NCI-H2081 (cell line): ENCODE measurements at places on chromosomes 3 and 15.
A peak's percentile ranks its signal among the peaks of the same experiment; 100 is the strongest.

DNA sequence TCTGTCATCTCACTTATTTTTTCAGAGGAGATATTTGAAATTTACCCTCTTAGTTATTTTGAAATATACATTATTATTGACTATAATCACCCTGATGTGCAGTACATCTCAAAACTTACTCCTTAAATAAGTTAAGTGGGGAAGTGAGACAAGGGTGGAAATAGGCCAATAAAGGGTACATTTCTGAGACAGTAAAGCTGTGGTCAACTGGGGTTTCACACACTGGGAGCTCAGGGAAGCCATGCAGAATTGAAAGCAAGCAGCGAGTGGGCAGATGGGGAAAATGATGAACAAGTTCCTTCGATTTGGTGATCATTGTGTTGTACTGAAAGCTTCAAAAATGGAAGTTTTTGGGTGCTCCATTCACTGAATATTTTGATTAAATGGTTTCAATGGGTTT is 21.6 kb upstream of the MOBP start:
- no peak for DNase-seq

- no peak for DNase-seq
These were observed 55.4 kb downstream of the B3GALNT1 start for GRCh38 chr3:161049683-161050248.

DNA sequence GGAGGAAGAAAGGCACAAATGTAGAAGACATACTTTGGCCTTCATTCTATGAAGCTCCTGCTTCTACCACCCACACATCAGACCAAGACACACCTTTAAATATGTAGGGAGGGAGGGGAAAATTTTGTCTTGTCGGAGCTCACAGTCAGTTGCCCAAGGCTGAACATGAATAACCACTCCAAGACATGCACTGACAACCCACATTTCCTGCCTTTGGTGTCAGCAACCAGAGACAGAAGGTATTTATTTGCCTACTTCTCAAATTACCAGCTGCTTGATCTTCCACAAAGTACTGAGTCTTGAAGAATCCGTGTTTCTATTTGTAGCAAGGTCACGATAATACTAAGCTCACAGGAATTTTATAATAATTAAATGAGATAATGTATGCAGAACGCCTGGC is 169.7 kb downstream of the KCNMB2 start:
- DNase-seq = peak; percentile 35

- DNase-seq = no peak
These were observed 67.1 kb downstream of the MB21D2 start for GRCh38 chr3:192850451-192850981.

DNA sequence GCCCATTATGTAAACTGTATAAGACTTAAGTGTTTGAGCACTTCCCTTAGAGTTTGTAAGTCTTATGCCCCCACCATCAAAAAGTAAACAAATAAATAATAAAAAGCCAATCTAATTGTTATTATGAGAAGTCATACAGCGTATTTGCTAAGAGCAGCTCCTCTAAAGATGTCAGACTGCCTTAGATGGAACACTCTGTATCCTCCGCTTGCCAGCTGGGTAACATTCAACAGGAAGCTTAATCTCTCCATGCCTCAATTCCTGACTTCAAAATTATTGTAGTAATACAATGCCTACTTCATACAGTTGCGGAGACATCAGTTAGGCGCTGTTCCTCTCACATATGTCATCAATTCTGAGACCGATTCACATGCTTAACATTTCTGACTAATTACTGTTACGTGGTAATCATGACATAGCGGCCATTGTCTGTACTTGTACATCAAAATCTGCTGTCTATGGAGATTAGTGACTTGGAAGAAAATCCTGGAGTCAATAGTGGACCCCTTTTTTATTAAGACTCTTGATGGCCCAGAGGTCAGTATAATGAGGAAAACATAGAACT is 417.7 kb downstream of the LPP start:
- no peak for DNase-seq

DNA sequence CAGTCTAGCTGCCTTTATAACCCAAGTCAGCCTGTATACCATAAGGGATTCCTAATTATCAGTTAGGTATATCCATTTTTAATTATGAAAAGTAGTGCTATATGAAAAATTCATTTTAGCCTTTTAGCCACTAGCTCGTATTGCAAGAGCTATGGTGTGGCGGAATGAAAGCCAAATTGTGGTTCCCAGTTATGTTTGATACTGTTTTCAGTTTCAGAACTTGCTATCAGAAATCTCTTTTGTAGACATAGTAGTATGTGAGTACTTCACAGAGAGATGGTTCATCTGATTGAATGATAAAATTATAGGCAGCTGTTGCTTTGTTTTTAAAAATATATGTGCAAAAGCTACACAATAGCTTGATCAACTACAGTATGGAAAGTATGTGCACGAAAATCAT is 134.6 kb downstream of the SLC25A26 start:
- DNase-seq = no peak

DNA sequence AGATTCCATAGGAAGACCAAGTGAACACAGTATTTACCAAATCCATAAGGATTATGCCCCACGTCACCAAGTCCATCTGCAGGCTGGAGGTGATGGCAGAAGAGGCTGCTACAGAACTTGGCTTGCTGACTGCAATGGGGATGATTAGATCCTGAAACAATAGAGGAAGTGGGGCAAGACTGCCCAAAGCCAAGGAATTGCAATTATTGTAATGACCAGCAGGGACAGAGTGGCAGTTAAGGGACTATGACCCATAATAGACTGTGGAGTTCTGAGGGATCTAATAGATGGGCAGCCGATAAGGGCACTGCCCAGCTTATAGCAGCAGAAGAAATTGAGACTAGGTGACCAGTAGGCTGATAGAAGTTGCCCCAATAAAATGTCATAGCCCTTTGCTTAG is 108.4 kb downstream of the MINAR1 start:
- DNase-seq = no peak

DNA sequence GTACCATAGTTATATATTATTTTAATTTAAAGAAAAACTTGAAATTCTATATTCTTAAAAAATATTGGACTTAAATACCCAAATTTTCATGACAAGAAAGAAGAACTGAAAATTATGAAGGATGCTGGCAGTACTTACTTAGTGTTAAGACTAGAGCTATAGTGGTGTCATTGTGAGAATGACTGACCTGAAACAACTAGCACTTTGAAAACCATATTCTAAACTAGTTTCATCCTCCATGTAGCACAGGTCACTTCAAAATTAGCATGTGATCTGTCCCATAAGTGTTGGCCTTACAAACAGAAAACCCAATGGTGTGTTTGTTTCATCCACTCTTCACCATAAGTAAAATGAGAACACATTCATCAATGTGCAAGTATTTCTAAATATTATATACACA is 208.6 kb downstream of the ZIC4 start:
- DNase-seq = no peak

DNA sequence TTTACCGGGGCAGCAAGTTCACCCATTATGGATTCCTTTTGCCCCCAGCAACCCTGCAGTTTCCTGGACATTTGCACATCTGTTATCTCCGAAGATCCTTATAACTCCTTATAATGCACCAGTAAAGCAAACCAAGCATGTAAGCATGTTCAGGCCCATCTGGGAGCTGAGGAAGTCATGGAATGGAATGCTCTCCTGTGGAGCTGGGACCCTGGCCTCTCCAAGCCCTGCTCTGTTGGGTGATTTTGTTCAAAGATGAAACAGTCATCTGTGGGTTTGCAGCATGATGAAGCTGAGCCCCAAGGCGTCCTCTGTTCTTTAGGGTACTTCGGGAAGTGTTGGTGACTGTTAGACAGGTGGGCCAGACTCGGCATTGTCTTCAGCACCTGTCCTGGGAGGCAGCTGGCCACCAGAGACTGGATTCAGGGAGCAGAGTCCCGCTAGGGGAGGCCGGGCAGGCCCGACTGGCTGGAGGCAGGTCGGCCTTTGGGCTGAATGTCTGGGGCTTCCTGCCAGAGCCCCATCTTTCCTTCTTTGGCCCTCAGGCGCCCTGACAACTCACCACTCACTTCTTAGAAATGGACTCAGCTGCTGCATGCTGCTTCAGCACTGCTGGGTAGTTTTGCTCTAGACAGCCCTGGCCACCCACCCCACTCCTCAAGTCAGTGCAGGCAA is 3.9 kb downstream of the DNAH1 start:
- DNase-seq = no peak

- DNase-seq = peak; percentile 90
These were observed 217.1 kb upstream of the TPRG1 start for GRCh38 chr3:188954590-188955208.

DNA sequence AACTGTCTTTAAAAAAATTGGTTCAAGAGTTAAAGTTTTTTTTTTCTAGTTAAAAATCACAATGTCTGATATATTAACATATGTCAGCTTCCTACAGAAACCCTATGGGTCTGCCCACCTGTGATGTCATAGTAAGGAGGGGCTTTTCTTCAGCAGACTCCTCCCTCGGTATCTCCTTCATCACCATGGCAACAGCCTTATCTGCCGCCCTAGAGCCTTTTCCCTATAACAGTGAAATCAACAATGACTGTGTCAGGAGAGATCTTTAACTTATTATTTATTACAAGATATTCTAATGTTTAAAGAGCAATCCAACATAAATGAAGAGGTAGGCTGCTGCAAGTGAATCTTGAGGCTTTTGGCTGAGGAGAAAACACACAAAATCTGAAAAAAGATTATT is 138.7 kb downstream of the PEX5L start:
- peak; percentile 89 for DNase-seq

GRCh38 chr15:56820333-56820732 is 87.0 kb upstream of the ZNF280D start:
- no peak for DNase-seq

- no peak for DNase-seq
These were observed 45.6 kb downstream of the CMC1 start for GRCh38 chr3:28287046-28287445.

DNA sequence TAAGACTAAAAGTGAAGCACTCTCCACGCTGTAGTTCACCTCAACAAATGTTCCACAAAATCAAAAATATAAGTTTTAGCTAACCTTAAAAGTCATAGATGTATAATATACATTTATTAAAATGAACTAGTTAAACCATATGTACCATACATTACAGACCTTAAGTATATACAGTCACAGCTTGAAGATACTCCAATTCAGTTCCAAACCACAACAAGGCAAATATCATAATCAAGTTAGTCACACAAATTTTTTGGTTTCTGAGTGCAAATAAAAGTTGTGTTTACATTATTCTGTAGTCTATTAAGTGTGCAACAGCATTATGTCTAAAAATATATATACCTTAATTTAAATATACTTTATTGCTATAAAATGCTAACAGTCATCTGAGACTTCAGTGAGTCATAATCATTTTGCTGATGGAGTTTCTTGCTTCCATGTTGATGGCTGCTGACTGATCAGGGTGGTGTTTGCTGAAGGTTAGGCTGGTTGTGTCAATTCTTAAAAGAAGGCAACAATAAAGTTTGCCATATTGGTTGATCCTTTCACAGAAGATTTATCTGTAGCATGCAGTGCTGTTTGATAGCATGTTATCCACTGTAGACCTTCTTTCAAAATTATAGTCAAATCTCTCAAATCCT is 736.7 kb downstream of the NSUN3 start:
- DNase-seq = no peak

DNA sequence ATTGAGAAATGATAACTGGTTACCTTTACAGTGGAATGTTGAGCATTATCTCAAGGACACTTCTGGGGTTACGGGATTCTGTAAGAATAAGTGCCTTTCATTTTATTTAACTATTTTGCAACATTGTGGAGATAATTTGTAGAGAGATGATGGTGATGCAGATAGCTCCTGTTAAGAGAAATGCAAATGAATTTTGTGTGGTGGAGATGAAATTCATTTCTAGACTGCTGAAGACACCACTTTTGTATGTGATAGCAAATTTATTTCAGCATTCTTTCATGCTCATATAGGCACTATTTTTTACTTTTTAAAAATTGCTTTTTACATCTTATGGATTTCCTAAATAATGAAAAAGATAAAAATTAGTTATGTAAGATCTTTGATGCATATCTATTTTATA is 463.3 kb upstream of the CBLB start:
- DNase-seq = no peak

- DNase-seq = no peak
These were observed 128.2 kb upstream of the SLC7A14 start for GRCh38 chr3:170714122-170714521.
